CD14-positive monocyte (primary cell): ENCODE measurements at places on chromosomes 1 and 21.

- no peak for DNase-seq
Measured at GRCh38 chr1:117644696-117645311, 39.0 kb downstream of the TENT5C start.

DNA sequence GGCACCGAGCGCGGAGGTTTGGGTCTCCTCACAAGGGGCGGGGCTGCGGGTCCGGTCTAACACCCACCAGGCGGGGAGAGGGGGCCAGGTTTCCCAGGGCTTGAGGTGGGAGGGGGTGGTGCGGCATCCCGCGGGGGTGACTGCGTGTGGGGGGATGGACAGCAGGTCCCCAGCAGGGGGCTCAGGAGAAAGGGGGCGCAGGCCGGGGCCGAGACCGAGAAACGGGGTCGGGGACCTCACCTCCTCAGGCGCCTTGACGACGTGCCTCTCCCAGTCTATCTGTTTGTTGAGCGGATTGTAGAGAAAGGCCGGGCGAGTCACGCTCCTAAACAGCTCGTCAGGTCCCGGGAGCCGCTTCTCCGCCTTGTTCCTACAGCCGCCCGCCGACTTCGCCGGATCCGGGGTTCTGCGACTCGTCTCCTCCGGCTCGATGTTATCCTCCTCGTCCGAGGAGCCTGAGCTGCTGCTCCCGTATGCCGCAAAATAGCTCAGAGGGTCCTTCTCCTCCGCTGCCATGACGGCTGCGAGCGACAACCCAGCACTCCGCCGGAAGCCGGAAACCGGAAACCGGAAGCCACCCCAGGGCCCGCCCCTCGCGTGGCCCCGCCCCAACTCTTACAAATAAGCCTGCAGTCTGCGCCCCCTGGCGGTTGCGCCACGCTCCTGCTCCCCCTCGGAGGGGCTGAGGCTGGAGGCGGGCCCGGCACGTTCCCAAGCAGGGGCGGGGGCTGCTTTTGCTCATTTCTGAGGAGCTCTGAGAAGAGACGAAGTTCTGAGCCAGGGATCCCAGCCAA lies at the start of gene C1orf52:
Gene C1orf52 (minus strand): TSS at position 545 of the 794 bp plus-strand sequence. CDS start 29 bp downstream, at position 516.
- DNase-seq: peak; percentile 91

GRCh38 chr1:58779801-58780382 lies 4.0 kb downstream of the JUN start:
- DNase-seq: no peak

DNA sequence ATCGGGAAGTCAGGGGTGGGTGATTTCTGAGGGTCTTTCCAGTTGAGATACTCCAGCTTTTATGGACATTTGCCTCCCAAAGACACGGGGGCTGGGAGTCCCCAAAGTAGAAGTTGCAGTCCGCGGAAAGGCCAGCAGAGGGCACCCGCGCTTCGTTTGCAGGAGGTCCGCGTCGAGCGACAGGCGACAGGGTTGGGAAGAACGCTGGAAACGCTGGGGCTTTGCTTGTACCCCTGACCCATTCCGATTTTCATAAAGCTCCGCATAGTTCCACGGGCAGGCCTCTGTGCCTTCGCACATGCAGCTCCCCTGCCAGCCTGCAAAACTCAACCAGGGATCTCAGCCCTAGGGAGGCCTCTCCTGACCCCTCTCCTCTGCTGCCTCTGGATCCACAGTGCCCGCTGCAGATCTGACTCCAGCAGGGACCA lies 44.2 kb upstream of the LAPTM5 start:
- DNase-seq: peak; percentile 69

DNA sequence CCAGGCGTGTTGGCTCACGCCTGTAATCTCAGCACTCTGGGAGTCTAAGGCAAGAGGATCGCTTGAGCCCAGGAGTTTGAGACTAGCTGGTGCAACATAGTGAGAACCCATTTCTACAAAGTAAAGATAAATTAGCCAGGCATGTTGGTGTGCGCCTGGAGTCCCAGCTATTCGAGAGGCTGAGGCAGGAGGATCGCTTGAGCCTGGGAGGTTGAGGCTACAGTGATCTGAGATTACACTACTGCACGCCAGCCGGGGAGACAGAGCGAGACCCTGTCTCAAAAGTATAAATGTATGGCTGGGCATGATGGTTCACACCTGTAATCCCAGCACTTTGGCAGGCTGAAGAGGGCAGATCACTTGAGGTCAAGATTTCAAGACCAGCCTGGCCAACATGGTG lies 51.5 kb upstream of the LBR start:
- no peak for DNase-seq

- DNase-seq: no peak
Measured at GRCh38 chr1:15935056-15935950, 40.6 kb downstream of the ZBTB17 start.

GRCh38 chr1:244830639-244831038 lies 4.8 kb upstream of the COX20 start:
- DNase-seq: no peak

DNA sequence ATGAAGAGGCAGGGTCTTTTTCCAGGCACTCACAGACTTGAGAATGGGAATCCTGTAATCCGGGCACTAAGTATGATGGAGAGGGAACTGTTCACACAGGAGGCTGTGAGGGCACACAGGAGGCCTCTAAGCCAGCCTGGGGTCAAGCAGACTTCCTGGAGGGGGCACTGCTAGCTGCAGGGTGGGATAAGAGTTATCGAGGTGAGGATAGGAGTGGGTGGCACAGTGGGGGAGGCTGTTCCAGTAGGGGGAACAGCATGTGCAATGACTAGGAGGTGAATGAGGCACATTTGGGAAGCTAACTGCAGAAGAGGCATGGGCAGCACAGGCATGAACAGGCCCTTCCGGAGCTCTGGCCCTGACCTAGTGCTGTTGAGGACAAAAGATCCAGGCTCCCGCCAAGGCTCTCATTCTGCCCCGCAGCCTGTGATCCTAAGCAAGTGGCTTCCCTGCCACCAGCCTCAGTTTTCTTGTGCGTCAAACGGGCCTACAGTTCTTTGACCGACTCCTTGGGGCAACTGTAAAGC lies 216.7 kb downstream of the TRABD2B start:
- no peak for DNase-seq

GRCh38 chr1:2127187-2128145 lies 67.1 kb downstream of the FAAP20 start:
- peak; percentile 40 for DNase-seq

DNA sequence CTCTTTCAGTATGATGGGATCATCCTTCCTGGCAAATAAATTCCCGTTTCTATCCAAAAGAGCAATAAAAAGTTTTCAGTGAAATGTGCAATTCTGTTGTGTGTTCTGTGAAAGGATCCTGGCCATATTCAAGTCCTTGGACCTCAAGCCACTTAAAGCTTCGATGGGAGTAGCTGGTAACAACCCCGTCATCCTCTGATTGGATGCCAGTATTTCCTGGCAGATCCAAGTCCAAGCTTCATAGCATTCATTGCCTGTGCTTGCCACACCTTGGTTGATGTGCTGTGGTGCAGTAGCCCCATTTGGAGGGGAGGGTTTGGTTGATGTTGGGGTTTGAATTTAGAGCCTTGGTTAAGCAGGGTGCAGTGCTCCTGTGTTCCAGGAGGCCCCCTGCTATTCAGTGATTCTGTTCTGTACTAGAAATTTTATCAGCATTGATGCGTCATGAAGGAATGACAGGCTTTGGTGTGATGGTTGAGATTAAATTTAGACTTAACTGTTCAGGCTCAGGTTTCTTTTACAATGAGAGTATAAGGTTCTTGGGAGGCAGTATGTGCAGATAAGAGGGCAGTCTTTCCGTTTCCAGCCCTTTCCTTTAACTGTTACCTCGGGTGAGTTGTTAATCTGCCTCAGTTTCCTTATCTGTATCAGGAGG lies 4.9 kb downstream of the RPL11 start:
- DNase-seq: no peak

DNA sequence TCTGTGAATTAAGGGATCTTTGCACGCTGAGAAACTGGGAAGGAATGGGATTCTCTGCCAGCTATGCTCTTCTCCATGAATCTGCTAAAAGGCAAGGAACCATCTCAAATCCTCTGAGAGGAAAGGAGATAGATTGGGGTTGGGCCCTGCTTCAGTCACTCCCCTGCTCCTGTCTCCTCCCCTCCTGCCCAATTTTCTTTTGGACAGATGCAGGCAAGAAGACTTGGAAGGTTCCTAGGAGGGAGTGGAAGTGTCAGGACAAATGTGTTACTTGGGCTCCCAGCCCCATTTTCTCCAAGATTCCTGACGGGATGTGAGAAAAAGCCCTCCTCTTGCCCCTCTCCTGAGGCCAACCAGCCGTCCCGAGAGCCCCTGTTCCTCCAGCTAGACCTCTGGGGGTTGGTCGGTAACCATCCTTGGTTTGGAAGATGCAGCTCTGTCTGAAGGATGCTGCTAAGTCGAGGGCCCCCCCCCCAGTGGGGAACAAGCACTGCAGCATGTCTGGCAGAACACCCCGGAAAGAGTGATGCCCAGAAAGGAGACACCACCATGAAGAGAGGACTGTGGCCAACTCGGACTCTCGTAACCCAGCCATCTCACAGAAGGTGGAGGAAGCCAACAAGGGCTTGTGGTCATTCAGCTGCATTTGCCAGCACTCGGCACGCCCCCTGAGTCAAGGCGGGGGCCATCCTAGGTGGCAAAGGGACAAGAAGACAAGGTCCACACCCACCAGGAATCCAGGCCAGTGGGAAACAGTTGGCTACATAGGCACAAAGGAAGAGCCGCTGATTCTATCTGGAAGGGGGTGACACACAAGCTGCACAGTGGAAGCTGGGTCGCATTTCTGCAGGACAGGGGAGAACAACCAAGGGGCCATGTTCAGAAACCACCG lies 43.7 kb downstream of the CDK18 start:
- DNase-seq: no peak

GRCh38 chr1:32014948-32015273 lies 1.2 kb downstream of the KHDRBS1 start:
- DNase-seq: no peak

DNA sequence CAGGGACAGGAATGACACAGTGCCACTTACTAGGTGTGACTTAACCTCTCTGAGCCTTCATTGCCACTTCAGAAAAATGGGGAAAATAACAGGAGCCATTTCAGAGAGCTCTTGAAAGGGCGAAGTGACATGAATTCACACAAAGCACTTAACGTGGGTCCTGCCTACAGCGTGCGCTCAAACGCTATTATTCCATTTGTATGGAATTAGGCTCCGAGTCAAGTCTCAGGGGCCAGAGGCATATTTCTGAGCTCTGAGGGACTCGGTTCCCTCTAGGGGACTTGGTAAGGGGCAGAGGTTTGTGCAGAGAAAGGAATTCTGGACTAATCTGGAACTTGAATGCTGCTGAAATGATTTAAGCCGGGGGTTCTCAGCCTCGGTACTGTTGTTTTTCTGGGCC lies 14.1 kb downstream of the DRAXIN start:
- no peak for DNase-seq

- DNase-seq: peak; percentile 14
Measured at GRCh38 chr1:244665771-244666217, 12.9 kb downstream of the DESI2 start.

DNA sequence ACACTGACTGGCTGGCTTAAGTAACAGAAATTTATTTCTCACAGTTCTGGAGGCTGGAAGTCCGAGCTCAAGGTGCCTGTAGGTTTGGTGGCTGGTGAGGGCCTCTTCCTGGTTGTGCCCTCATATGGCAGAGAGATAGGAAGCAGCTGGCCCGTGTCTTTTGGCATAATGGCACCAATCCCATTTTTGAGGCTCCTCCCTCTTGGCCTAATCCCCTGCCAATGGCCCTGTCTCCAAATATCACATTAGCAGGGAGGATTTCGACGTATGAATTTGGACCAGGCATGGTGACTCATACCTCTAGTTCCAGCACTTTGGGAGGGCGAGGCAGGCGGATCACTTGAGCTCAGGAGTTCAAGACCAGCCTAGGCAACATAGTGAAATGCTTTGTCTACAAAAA lies 37.4 kb downstream of the AGPAT3 start:
- no peak for DNase-seq

- DNase-seq: peak; percentile 72
Measured at GRCh38 chr1:212595787-212596714, 12.5 kb upstream of the ATF3 start.

- no peak for DNase-seq
Measured at GRCh38 chr1:56370513-56370912, 208.8 kb downstream of the PLPP3 start.

- DNase-seq: no peak
Measured at GRCh38 chr1:176444286-176444685, 18.7 kb upstream of the PAPPA2 start.

DNA sequence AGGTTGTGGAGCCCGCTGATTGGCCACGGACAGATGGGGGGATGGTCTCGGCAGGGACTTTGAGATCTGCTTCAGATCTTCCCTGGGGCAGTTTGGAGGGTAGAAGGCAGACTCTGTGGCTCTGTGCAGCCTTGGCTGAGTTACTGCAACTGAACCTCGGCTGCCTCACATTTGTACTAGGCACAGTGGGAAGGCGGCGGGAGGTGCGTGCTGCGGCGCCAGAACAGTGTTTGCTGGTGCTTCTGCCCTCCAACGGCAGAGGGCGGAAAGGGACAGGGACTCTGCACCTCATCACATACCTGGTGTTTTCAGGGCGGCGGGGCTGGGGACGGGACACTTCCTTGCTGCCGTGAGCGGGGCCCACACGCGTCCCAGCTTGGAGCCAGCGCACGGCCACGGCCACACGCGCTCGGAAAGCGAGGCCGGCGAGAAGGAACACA lies 26.2 kb downstream of the SLC66A1 start:
- no peak for DNase-seq

- no peak for DNase-seq
Measured at GRCh38 chr1:103901072-103901471, 151.4 kb downstream of the AMY1C start.

- peak; percentile 40 for DNase-seq
Measured at GRCh38 chr1:201877877-201878401, 10.8 kb upstream of the SHISA4 start.

- peak; percentile 32 for DNase-seq
Measured at GRCh38 chr1:212699625-212700222, at the start of gene BATF3. TSS of gene BATF3 (minus strand) at chr1:212699840. CDS start at chr1:212699762, 78 bp downstream.

- DNase-seq: no peak
Measured at GRCh38 chr1:117857418-117857817, 72.0 kb downstream of the GDAP2 start.

DNA sequence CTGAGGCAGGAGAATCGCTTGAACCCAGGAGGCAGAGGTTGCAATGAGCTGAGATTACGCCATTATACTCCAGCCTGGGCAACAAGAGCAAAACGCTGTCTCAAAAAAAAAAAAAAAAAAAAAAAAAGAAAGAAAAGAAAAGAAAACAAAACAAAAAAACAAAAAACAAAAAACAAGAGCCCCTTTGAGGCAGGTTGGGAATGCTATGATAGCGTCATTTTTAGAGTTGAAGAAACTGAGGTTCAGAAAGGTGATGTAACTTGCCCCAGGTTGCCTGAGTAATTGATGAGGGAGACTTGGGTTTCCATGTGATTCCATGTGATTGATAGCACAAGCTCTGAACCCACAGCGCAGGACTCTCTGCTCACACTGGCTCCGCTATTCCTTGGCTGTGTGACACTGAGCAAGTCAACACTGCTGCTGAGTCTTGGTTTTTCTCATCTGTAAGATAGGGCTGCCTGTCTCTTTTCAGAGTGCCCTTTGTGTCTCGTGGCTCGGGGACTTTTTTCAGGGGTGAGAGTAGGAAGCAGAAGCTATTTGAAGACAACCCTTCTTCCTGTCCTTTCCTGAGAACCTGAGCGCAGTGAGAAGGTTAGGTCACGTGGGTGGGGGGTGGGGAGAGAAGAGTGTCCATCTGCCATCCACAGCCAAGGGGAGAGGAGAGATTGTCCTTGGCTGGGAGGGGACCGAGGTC lies 2.5 kb downstream of the CNR2 start:
- no peak for DNase-seq

GRCh38 chr1:79790950-79791349 lies 784.4 kb upstream of the ADGRL4 start:
- no peak for DNase-seq
